ENCODE measurements at places on chromosomes 16 and 17.

DNA sequence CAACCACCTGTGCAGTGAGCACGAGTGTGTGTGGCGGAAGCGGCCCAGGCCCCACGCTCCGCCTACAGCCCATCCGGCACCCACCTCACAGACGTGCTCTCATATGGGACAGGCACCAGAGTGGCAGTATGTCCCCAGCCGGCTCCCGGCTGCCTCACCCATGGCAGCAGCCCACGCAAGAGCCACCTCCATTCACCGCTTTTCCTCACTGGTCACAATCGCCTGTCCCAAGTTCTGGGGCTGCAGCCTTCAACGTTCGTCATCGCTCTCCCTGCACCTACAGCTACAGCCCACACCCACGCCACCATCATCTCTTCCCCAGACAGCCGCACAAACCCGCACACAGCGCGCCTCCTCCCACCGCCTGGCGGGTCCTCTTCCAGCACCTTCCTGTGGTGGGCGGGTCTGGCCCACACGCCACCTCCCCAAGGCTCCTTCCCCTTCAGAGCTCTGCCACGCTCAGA, 17.5 kb upstream of the TRAP1 start:
- DNase-seq, result no peak

DNA sequence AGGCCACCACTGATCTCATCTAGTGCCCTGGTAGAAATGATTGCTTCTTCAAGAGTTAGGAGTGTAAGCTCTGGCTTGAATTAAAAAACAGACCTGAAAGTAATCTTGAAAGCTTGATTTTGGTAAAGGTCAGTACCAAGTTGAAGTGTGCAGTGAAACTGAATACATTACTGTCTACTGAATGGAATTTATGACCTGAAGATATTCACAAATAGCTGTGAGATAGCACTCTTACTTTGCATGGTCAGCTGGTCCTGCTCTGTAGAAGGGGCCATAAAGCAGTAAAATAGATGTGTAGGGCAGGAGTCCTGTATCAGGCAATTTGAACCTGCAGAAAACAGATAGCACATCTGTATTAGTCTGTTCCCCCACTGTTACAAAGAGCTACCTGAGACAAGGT, 78.6 kb downstream of the MYH13 start:
- DNase-seq, result no peak

- DNase-seq, result no peak
Observed at GRCh38 chr16:15461376-15461775, 27.0 kb downstream of the BMERB1 start.

GRCh38 chr16:88871730-88872416, 5.4 kb upstream of the PABPN1L start:
- DNase-seq, result no peak

- DNase-seq, result no peak
Observed at GRCh38 chr16:70756071-70756470, 44.9 kb downstream of the VAC14 start.

- DNase-seq, result peak; percentile 55
Observed at GRCh38 chr17:64291268-64291851, 28.3 kb upstream of the TEX2 start.

GRCh38 chr17:7944326-7944725, 12.3 kb downstream of the CNTROB start:
- DNase-seq, result no peak

- no peak for DNase-seq
Observed at GRCh38 chr17:7930841-7931631, 710 bp downstream of the TRAPPC1 start.

DNA sequence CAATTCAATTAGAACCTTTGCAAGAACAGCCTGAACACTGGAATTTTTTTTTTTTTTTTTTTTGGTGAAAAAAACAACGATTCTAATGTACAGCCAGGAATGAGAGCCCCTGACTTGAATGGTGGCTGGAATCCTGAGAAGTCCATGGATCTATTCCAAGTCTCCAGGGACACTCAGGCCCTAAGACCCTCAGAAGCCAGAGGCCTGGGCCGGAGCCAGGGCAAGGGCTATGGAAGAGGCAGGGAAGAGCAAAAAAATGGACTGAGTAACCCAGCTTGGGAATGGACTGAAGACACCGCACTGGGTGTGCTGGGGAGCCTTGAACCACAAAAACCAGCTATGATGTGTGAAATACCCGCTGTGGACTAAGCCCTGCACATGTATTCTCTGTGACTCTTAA, 60.3 kb upstream of the LHX1 start:
- no peak for DNase-seq

GRCh38 chr17:39069114-39069756, 82.2 kb downstream of the PLXDC1 start:
- peak; percentile 39 for DNase-seq

DNA sequence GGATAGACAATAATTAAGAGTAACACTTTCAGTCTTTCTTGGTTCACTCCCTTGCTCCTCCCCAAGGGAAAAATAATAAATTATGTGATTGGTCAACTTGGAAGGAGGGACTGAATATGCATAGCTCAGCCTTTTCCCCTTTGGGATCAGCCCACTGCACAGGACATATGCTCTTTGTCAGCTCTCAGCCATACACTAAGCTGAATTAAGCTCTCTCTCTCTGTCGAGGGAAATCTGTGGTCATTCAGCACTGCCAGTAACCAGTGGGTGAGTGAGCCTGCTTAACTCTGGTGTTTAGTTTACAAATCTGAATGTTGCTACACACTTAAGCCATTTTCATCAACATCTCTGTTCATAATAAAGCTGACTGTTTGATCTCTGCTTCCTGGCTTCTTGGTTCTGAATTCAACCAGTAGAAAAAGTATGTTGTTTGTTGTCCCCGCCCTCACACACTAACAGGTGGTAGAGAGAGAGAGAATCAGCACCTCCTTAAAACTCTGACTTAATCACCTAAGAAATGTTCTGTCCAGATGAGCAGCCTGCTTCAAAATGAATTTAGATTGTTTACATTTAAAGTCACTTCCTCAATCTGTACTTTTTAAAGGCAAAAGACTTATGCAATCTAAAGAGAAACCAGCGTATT, 102.3 kb upstream of the C17orf78 start:
- DNase-seq, result no peak

GRCh38 chr17:11366272-11366850, 125.3 kb downstream of the SHISA6 start:
- no peak for DNase-seq

DNA sequence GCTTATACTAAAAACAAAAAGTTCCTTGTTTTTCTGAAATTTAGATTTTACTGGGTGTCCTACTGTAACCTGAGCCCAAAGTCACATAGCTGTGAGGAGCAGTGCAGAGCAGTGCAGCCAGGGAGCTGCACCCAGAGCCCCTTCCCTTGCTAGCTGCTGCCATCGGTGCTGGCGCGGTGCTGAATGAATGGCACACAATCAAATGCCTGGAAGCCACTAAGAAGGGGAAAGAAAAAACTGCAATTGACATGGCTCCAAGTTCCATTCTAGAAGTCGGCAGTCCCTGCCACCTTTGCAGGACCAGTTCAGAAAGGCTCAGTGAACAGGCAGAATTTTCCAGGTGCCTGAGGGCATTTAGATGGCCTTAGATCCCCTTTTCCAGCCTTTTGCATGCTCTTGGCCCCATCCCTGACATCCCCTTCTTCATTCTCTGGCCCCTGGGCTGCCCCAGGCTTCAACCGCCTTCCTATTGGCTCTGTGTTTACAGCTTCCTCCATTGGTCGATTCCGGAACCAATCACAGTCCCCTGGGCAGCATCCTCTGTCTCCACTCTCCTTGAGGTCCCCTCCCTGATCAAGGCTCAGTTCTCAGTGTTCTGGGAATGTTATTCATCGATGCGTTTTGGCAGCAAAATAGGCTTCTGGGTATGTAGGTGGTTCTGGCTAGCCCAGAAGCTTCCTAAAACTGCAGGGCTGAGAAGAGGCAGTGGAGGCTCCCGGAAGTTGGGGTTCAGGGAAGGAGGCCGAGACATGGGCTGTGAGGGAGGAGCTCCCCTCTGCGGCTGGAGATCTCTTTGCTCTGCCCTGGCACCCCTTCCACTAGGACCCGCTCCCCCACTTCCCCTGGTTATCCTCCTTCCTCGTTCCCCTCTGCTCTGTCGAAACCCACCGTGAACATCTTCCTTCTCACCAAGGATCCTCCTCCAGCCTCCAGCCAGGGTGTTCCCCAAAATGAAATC, 37.9 kb downstream of the ATP2C2 start:
- no peak for DNase-seq

DNA sequence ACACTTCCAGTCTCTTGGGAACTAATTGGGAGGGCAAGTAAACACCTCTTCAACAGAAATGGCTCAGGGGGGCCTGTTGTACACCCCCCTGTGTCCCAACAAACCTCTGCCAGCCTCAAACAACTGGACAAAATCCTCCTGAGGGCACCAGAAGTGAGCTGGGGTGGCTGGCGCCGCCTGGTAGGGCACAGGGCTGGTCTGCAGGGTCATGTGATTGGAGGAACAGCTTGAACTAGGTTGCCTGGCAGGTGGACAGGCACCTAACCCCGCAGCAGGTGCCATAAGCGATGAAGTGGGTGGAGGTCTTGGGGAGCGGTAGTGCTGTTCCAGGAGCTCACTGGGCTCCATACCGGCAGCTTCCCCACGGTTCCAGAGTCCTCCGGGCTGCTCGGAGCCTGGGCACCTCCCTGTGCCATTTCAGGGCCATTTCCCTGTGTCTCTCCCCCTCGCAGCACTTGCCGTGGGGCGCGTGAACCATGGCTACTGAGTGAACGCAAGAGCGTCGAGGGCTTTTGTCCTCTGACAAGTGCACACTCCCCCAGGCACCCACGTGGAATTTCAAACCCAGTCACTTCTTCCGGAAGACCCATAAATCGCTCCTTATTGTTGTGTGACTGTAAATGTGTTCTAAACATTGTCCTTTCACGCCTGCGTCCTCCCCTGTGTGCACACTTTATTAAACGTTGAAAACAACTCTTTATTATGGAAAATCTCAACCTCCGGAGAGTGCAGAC, 101.5 kb downstream of the SEC14L1 start:
- no peak for DNase-seq

- DNase-seq, result no peak
Observed at GRCh38 chr16:4685776-4686496, 7.4 kb upstream of the NUDT16L1 start.

- no peak for DNase-seq
Observed at GRCh38 chr16:49398761-49399160, 25.2 kb downstream of the C16orf78 start.

DNA sequence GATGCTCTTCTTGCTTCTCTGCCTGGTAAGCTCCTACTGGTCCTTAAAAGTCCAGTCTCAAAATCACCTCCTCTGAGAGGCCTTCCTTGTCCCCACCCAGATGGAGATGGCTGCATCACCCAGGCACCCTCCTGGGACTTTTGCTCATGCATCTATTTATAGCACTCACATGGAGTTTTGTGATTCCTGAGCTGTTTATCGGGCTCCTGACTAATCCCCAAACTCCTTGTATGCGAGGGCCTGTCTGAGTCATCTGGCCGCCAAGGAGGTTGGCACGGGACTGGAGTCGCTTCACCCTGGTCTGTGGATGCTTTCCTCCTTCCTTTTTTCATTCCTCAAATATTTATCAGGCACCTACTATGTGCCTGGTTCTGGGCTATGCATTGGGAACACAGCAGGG, 2.3 kb upstream of the MAP2K3 start:
- DNase-seq, result no peak

DNA sequence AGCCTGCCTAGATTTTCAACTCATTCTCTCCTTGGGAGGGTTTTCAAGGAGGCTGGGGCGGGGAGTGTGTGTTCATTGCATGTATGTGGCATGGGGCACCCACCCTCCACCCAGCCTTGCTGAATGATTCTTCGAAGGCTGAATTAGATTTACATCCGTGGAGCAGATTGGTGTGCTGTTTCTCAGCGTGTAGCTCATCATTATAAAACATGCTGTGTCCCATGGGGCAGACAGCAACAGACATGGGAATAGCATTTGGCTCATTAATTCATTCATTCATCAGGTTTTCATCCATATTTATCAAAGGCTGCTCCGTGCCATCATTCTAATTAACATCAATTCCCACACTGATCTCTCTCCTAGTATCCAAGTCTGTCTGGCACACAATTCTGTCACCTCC, 10.6 kb upstream of the CD300A start:
- DNase-seq, result no peak

- no peak for DNase-seq
Observed at GRCh38 chr17:8140065-8141029, 11.9 kb downstream of the PER1 start.

DNA sequence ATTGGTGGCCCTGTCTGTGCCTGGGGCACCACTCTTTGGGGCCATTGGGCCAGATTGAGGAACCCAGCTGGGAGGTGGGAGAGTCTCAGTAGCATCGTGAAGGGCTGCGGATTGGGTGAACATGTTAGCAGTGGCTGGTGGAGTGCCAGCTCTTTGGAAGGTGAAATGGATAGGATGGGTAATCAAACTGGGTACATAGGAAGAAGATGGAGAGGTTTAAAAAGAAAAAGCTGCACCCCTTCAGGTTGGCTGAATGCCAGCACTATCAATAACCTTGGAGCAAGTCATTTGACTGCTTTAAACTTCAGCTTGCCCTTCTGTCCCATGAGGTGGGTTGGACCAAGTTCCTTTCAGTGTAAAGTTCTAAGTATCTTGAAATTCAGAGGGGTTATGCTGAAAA, 95.0 kb downstream of the RPTOR start:
- no peak for DNase-seq

DNA sequence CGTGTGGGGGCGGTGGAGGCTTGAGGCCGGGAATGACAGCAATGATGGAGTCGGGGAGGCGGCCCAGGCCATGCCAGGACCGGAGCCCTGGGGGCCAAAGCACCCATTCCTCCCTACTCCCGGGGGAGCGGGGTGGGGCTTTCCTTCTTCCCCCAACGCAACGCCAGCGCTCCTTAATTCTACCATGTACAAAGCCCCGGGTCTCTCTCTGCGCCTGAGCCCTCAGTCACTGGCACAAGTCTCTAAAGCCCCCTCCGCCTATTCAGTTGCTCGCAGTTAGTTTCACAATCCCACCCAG, 245 bp upstream of the RNF227 start:
- DNase-seq, result no peak

DNA sequence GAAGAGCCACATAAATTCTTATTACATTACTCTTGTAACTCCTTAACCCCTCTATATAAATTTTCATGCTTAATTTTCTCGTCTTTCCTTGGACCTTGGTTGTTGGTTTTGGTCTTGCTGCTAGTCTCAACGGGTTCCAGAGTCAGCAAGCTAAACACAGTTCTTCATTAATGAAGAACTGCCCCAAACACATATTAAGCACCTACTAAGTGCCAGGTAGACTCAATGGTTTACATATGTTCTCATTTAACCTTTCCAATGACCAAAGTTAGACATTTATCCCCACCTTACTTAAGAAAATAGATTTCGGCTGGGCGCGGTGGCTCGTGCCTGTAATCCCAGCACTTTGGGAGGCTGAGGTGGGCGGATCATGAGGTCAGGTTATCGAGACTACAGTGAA, 15.0 kb downstream of the SIAH1 start:
- no peak for DNase-seq

DNA sequence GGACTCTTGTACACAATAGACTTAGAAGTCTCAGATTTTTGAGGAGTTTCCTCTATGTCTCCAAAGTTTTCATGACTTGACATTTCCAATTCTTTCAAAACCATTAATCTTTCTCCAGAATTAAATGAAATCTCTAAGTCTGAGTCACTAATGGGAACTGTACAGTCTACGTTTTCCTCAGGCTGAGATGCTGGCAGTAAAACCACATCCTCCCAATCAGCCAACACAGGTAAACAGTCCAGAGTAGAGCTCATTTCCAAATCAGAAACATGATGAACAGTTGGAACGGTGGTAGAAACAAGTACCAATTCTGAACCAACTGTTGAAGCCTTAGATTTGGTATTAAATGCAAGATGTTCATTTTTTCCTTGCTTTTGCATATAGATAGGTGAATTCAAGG, 7.9 kb downstream of the ERI2 start:
- DNase-seq, result no peak

Measured in MM.1S (cell line).